ENCODE measurements at places on chromosomes 3 and 15.

GRCh38 chr3:46892285-46893145 is 15.0 kb downstream of the PTH1R start:
- DNase-seq: no peak

- DNase-seq: no peak
Observed at GRCh38 chr3:194548346-194549321, 61.8 kb upstream of the ATP13A3 start.

- DNase-seq: no peak
Observed at GRCh38 chr3:139353920-139354556, 10.2 kb downstream of the MRPS22 start.

GRCh38 chr3:17738921-17739320 is 3.5 kb downstream of the TBC1D5 start:
- no peak for DNase-seq

GRCh38 chr15:85403745-85404144 is 23.3 kb downstream of the AKAP13 start:
- no peak for DNase-seq

DNA sequence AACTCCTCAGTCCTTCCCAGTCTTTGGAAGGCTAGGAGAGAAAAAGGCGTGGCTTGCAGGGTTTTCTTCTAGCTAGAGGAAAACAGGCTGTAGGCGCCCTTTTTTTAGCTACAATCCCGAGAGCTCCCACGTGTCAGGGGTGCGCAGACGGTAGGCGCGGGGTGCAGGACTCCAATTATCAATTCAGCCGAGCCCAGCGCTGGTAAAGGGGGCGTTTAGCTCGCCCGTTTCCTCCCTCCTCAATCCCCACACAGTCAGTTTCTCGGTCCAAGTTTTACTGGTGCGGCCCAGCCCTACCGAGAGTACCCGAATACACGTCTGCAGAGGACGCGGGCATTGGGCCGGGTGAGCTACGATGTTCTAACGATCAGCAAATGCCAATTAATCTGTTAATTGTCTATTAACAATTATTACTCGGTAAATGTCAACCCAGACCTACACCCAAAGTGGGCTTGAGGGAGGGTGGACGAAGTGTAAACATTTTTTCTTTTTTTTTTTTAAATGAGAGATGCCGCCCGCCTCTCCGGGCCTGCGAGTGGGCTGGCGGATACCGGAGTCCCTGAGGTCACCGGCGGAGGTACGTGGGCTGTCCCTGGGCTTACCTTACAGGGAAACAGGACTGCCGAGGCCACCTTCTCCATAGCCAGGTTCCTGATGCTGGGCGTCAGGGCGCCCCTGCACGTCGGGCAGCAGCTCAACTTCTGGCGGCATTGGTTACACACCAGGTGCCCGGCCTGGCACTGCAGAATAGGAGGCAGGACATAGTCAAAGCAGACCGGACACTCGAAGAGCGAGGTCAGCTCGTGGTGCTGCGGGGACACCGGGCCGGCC is 923 bp downstream of the SIAH2 start:
- DNase-seq: no peak

DNA sequence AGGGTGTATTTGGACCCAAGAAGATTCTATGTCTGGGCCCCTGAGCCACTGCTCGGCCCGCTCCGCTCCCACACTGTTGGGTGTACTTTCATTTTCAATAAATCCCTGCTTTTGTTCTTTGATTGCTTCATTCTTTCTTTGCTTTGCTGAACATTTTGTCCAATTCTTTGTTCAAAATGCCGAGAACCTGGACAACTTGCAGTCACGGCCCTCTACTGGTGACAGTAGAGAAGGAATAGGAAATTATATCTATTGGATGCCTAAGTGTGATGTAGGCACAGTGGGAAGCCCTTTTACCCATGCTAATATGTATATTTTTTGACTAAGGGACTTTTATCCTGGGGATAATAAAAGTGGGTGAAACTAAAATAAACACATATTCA is 340.8 kb downstream of the LRRC3B start:
- no peak for DNase-seq

- no peak for DNase-seq
Observed at GRCh38 chr15:98686983-98687382, 38.6 kb downstream of the IGF1R start.

DNA sequence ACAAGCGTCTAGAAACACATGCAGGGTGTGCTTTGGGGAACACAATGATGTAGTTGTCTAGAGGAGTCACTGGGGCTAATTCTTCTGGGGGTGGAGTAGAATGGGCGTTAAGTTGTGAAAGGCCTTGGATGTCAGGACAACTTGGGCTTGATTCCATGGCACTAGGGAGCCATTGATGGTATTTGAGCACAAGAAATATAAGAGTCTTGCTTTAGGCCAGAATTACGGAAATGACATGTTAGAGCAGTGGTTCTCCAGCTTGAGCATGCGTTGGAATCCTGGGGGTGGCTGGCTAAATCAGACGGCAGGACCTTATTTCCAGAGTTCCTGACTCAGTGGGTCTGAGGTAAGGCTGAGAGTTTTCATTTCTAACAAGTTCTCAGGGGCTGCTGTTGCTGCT is 29.2 kb upstream of the SMAD6 start:
- no peak for DNase-seq

- DNase-seq: no peak
Observed at GRCh38 chr15:45185069-45185779, 2.5 kb downstream of the SHF start.

DNA sequence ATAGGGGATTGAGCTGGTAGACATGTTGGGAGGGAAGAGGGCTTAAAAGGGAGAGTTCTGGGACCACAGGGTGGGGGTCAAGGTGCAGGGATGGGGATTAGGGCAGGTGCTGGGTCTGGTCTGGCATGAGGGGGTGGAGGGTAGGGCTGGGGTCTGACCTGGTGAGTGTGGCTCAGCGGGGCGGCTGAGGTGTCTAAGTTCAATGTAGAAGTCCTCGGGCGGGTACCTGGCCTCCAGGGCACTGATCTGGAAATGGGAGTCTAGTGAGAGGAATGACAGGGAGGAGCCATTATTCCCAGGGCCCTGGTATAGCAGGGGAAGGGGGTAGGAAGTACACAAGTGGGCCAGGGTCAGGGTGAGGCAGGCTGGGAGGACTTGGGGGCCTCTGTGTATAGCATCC is 39.6 kb downstream of the RAB11A start:
- DNase-seq: no peak

GRCh38 chr3:143619231-143619630 is 229.0 kb downstream of the SLC9A9 start:
- no peak for DNase-seq

GRCh38 chr3:186989429-186989828 is 59.1 kb downstream of the ST6GAL1 start:
- DNase-seq: no peak

DNA sequence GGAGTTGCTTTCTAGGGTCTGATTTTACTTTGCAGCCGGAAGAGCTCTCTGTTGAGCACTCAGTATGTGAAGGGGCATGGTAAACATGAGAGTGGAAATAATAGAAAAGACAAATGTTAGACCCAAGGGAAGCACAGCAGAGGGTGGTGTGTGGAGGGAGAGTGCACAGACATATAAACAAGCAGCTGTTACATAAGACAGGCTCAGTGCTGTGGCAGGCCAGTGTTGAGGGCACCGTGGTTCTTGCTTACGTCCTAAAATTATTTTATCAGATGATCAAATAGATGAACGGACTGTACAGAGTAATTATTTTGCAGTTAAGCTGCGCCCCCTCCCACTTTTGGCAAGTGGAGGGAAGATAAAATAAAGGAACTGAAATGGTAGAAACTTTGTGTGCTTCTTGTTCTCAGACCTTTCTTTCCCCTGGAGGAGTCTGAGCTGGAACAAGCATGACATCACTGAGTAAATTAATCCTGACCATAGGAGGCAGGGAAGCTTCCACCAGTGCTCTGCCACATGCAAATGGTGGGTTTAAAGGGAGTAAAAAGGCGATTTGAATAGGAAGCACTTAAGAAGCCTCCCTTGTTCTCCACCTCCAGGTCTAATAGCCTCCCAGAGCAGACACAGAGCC is 205.6 kb downstream of the IL20RB start:
- DNase-seq: no peak

GRCh38 chr3:18559331-18559842 is 134.2 kb upstream of the SATB1 start:
- DNase-seq: no peak

- no peak for DNase-seq
Observed at GRCh38 chr3:195178124-195178910, 92.6 kb downstream of the XXYLT1 start.

DNA sequence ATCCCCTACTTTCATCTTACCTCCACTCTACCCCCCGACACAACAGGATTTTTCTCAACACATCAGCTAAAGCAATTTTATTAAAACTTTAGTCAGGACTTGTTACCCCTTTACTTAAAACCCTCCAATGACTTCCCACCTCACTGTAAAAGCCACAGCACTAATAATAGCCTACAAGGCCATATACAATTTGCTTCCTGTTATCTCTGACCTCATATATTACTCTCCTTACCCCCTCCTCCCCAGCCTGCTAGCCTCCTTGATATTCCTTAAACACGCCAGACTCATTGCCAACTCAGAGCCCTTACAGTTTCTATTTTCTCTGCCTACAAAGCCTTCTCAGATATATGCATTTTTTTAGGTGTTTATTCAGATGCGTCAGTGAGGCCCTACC is 54.4 kb downstream of the DCUN1D1 start:
- no peak for DNase-seq

DNA sequence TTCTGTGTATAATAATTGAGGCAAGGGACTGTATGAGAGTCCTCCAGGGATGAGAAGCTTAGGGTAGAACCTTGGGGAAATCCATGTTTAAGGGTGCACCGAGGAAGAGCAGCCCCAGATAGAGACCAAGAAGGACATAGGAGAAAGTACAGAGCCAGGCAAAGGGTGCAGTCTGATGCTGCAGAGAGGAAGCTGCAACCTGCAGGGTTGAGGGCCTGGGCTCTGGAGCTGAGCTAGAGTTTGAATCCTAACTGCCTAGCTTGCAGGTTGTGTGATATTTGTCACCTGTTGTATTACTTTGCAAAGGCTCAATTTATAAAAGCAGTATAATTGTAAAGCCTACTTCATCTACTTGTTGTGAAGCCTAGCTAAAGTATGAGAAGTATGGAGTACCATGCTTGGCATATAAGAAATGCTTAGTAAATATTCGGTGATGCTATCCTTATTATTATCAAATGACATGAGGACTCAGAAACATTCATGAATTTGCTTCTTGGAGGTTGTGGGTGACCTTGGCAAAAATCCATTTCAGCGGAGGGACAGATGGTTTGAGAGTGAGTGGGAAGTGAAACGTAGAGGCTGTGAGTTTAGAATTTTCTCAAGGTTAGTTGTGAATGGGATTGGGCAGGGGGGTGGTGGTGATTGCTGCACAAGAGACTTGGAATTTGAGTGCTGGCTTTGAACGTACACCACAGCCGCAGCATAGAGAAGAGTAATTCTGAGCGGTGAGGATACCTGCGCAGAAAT is 43.8 kb downstream of the PLCL2 start:
- no peak for DNase-seq

DNA sequence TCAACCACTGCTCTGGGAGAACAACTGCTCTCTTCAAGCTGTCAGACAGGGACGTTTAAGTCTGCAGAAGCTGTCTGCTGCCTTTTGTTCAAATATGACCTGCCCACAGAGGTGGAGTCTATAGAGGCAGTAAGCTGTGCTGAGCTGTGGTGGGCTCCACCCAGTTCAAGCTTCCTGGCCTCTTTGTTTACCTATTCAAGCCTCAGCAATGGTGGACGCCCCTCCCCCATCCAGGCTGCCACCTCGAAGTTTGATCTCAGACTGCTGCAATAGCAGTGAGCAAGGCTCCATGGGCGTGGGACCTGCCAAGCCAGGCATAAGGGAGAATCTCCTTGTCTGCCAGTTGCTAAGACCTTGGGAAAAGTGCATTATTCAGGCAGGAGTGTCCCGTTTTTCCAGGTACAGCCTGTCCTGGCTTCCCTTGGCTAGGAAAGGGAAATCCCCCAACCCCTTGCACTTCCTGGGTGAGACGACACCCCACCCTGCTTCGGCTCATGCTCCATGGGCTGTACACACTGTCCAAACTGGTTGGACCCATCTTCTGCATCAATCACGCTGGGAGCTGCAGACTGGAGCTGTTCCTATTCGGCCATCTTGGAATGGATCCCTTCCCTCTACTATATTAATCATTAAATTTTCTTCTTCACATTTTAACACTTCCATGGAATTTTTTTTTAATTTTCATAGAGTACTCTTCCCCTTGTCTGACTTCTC is 167.0 kb upstream of the UBE2E2 start:
- no peak for DNase-seq

- DNase-seq: no peak
Observed at GRCh38 chr3:72310419-72311380, 525.8 kb upstream of the PROK2 start.

Data from activated CD8-positive, alpha-beta memory T cell treated with anti-CD3 and anti-CD28 coated beads for 48 hours (primary cell).